ENCODE measurements at places on chromosomes 2 and 18.

DNA sequence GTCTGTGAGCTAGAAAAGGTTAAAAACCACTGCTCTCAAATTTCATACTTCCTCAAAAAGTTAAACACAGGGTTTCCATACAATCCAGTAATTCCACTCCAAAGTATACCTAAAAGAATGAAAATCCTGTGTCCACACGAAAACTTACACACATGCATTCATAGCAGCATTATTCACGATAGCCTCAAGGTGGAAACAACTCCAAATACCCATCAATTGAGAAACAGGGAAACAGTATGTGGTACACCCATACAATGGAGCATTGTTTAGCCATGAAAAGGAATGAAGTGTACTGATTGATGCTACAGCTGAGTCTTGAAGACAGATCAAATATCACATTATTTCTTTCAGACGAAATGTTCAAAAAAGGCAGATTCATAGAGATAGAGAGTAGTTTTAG lies 36.7 kb downstream of the UXS1 start:
- DNase-seq, result no peak

DNA sequence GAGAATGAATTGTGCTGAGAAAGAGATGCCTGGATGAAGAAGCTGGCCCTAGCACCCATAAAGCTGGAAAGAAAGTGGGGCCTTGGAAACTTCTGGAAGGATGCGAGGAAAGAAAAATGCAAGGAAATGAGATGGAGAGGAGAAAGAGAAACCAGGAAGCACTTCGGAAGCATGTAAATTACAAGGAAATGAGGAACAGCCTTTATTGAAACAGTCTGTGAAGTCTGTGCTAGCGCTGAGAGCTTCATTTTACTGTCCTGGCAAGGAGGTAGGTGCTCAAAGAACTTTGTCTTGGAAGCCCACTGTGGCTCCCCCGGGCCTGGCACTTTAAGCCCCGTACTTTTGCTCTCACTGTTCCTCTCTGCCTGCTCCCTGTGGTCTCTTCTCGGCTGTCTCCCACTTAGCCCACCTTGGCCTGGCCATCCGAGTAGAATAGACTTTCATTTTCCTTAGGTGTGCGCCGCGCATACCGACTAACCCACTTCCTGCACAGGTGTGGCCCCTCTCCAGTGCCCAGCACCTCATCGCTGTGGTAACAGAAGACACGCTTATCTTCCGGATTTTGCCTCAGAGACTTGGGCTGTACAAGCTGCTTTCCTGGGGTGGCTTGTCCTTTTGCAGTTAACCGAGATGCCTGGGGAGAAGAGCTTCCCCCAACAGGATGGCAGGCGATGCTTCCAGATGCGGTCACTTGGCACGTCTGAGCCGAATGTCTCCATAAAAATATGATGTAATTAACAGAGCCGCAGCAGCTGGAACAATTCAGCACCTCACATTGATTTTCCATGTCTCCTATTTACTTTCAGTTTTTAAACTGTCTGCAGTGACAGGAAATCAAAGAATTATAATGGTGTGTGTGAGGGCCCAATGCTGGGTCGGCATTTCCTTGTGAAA lies 199.6 kb downstream of the HRH4 start:
- no peak for DNase-seq

DNA sequence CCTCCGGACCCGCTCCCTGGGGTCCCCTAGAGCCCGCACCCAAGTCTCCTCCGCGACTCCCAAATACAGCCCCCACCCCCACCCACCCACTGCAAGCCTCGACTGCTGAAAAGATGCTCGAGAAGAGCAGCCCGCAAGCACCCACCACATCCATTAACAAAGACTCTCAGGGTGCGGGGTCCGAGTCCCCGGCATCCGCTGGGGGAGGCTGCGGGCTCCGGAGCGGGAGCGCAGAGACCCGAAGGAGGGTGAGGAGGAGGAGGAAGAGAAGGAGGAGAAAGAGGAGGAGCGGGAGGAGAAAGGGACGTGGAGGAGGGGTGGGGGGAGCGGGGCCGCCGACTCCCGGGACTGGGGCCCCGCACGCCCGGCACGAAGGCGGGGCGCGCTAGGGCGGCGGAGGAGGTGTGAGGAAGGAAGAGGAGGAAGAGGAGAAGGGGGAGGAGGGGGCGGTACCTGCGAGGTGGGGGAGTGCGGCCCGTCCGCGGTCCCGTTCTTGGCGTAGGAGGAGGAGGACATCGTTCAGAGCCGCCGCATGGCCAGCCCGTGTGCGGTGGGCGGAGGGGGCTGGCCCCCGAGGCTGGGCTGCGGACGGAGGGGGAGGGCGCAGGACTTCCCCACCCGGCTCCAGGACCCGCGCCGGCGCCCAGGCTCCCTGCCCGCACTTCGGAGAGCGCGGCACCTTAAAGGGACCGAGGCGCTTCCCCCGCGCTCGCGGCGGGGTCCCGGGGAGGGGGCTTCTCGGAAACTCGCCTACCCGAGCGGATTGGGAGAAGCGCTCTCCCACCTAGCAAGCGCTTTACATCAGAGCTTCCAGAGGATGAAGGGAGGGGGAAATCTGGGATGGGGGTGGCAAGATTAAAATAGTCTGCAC lies at the start of gene CACNB4:
Gene CACNB4, minus strand, starts transcription at position 549 of the 871 bp plus-strand sequence.
- DNase-seq, result no peak

GRCh38 chr2:223669453-223670225 lies 67.5 kb upstream of the SCG2 start:
- DNase-seq, result no peak

Measured in stimulated activated CD8-positive, alpha-beta memory T cell treated with anti-CD3 and anti-CD28 coated beads, Interleukin-2, amount 100 ng/mL, for 1 hour (primary cell).